Activated T-cell treated with anti-CD3 and anti-CD28 coated beads for 4 hours (primary cell): ENCODE measurements at places on chromosomes 1 and 21.

DNA sequence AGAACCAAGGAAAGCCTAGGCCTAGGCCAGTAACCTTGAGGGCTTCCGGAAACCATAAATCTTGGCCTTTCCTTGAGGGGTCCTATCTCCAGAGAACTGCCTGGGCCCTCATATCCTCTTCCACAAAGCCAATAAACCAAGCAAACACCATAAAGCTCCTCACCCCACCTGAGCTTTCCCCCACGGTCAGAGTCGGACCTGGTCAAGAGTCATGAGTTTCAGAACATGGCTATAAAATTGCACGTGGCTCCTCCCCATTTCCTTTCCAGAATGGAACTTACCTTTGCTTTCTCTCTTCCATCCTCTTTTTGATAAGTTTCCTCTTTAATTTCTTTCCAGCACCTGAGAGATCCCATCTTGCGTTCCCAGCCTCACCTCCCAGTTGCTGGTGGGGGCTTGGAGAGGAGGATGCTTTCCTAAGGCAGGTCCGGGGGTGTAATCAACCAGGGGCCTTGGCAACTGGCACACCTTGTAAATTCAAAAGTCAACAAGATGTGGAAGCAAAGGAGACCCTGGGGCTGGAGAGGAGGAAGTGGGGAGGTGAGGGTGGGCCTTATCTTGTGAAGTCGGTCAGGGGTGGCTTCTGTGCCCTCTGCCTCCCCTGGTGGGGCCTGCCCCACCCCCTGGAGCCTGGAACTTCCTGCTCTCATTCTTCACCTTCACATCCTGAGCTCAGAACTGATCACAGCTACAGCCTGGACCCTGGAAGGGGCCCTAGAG is 259.9 kb downstream of the FOXD2 start:
- no peak for DNase-seq

DNA sequence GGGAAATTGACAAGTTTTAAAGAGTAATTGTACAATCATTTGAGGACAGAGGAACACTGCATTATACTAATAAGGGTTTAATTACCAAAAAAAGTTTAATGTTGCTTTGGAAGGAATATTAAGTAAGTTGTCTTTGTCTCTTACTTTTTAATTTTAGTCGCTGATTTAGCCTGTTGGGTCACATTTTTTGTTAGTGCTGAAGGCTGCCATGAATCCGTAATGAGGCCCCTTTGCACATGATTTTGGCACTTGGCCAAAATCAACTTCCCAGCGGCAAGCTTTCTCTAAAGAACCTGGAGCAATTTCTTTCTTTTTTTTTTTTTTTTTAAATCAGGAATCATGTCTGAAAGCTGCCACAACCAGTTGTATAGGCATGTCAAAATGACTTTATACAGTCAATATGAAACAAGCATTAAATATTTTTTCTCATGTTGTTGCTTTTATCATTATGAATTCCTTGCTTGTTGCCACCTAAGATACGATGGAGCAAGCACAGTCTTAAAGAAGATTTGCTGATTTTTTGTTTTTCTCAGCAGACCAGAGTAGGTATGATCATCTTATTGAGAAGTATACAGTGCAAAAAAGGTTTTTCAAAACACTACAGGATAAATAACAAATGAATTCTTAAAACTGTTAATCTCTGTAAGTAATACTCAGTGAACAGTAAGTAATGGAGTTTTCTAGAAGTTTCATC is 690.4 kb downstream of the USP25 start:
- DNase-seq = no peak

DNA sequence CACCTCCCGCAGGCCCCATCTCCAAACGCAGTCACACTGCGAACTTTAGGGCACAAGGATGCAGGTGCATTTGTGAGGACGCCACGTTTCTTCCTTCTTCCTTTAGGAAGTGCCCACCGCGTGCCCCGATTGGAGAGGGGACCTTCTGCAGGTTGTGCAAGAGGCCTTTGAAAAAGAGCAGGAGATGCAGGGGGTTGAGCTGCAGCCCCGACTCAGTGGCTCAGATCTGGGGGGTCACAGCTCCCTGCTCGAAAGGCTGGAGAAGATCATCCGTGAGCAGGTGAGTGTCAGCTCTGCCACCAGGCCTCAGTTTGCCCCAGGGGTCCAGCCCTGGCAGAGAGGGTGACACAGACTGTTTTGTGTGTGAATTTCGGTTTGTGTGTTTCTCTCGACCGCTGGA is 31.2 kb upstream of the DIP2A start:
- no peak for DNase-seq

GRCh38 chr1:198082576-198082975 is 74.2 kb upstream of the NEK7 start:
- no peak for DNase-seq

DNA sequence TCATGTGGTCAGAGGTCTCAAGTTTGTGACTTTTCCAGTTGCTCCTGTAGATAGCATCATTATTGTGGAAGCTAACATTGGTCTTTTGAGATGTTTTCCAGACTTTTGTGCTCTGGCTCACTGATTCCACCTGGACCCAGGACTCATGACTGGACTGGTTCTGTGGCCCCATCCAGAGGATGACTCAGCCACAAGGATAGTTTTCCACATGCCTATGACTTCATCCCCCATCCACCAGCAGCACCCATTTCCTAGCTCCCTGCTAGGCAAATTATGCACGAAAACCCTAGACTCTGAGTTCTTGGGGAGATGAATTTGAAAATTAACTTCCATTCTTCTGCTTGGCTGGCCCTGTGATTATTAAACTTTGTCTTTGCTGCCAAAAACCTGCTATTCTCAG is 949.3 kb downstream of the MRPL39 start:
- no peak for DNase-seq

DNA sequence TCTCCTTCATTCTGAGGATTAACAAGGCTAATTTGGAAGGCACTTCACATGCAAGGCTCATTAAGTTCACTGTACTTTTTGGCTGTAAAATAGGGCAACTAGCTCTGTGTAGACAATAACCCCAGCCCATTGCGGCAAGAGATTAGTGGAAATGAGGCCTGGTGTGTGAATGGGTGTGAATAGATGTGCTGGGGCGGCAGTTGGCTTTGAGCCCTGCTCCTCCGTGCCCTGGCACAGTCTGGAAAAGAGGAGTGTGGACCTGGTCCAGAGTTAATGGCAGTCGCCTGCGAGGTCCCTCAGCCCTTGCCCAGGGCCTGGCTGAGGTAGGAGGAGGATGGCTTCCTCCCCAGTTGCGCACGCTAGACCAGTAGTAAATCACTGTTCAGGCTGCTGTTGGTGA is 4.8 kb downstream of the KISS1 start:
- no peak for DNase-seq

DNA sequence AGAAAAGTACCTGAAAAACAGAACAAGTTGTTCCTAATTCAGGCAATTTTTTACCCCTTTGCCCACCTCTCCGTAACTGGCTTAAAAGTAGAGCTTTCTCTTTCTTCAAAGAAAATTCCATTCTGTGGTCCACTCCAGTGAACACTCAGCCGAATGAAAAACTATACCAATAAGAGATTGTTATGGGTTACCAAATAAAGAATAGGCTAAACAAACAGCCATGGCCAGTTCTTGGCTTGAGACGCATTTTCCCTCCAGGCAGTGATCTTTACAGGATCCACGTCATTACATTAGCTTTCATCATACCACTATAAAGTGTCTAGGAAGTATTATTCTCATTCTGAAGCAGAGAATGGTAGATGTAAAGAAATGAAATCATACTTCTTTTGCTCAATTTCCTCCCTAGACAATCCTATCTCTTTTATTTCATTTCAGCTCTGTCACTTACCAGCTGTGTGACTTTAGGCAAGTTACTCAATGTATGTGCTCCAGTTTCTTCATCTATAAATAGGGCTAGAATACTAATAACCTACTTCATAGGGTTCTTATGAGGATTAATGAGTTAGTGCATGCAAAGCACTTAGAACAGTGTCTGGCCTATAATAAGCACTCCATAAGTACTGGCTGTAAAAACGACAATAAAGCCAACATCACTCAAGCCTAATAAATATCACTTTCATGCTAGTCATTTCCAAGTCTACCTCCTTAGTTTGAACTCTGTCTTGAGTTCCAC is 26.5 kb upstream of the TRIM45 start:
- DNase-seq = no peak

DNA sequence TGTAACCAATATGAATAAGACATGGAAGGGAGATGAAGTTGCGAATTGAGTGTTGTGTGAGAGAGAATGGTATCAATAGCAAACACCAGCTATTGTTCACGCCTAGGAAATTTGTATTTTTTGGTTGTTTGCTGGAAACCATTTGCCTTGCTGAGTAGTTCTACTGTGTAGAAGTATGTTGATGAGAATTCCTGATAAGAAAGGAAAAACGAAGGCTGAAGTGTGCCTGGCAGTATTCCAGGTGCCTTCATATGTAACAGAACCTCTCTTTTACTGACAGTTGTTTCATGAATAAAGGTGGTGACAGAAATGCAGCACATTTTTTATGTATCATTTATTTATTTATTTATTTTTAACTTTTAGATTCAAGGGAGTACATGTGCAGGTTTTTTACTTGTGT is 79.5 kb downstream of the SDCCAG8 start:
- DNase-seq = no peak

GRCh38 chr21:17352996-17353655 is 159.7 kb upstream of the CXADR start:
- DNase-seq = no peak
